ENCODE measurements at places on chromosomes 16 and 17. TPM values are rescaled to one million over a fixed set of nuclear protein-coding genes. Genes with fewer than 3 reads are reported as not detected.

The HSD17B2 gene
- total RNA-seq, result not detected

The EVI2A gene
- not detected for total RNA-seq

The GP1BA gene
- total RNA-seq, result not detected

The CPHXL2 gene
- total RNA-seq, result not detected

The PAGR1 gene
- total RNA-seq, result 56.6 TPM

The SLC5A10 gene
- total RNA-seq, result not detected

The PRCD gene
- total RNA-seq, result 2.1 TPM

The NOD2 gene
- 1.1 TPM for total RNA-seq

The OTOA gene
- 0.32 TPM for total RNA-seq

The SLC5A11 gene
- total RNA-seq, result 0.36 TPM

The RRAD gene
- not detected for total RNA-seq

The KRTAP4-9 gene
- not detected for total RNA-seq

The MAPT gene
- total RNA-seq, result 2.4 TPM

The CLDN7 gene
- 119 TPM for total RNA-seq

The CDRT15 gene
- total RNA-seq, result not detected

The ASPSCR1 gene
- 43.7 TPM for total RNA-seq

The CDH13 gene
- total RNA-seq, result 2.6 TPM

The UBN1 gene
- 37.6 TPM for total RNA-seq

The MYH13 gene
- total RNA-seq, result not detected

The MYH3 gene
- 0.99 TPM for total RNA-seq

The RAB26 gene
- total RNA-seq, result 4.3 TPM

The FBXW10 gene
- total RNA-seq, result not detected

The FA2H gene
- total RNA-seq, result 2.1 TPM

The ZP2 gene
- not detected for total RNA-seq

The CLEC18C gene
- 0.50 TPM for total RNA-seq

The SLC38A8 gene
- not detected for total RNA-seq

The ANKS4B gene
- 0.13 TPM for total RNA-seq

The CCDC200 gene
- total RNA-seq, result not detected

The SDR42E2 gene
- not detected for total RNA-seq

The TMEM92 gene
- 12.2 TPM for total RNA-seq

The GAS7 gene
- 14.5 TPM for total RNA-seq
